ENCODE measurements at places on chromosomes 7 and 10. TPM values are rescaled to one million over a fixed set of nuclear protein-coding genes. Genes with fewer than 3 reads are reported as not detected.

- peak; percentile 88 for DNase-seq
Measured at GRCh38 chr7:11228515-11228914, 254.8 kb downstream of the PHF14 start.

DNA sequence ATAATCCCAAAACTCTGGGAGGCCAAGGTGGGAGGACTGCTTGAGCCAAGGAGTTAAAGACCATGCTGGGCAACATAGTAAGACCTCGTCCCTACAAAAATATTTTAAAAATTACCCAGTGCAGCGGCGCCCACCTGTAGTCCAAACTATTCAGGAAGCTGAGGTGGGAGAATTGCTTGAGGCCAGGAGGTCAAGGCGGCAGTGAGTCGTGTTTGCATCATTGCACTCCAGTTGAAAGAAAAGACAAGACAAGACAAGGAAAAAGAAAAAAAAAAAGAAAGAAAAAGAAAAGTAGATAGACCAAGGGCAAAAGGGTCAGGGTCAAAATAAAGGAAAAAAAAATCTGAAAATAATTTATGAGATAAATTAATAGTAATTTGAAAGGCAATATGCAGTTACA is 5.8 kb downstream of the ANXA7 start:
- no peak for DNase-seq

DNA sequence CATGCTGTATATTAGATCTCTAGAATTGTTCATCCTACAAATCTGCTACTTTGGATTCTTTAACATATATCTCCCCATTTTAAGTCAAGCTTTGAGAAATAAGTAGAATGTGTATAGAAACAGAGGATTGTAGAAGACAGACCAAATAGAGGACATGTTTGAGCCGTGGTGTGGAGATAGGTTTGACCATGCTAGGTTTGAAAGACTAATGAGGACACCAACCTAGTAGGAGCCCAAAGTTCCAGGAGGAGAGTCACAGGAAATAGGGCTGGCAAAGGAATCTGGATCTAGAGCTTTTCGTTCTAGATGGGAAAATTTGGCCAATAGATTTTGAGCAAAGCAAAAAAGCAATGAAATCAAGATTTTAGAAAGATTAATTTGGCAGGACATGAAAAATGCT is 60.5 kb upstream of the TBX20 start:
- no peak for DNase-seq

DNA sequence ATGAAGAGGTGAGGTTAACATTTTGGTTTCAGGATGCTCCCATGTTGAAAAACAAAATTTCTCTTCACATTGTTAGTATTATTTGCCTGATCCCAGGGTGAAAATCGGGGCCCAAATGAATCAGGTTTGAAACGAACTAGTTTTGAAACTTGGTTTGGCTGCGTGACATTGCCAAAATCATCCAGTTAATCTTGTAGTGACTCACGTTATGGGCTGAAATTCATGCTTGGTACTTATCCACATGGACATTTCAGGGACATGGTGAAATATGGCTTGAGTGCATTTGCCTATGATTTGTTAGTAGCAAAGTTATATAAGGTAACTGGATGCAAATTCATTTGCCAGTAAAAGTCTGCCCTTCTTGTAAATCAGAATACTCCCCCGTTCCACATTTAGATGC is 97.3 kb downstream of the CFAP58 start:
- DNase-seq, result no peak

GRCh38 chr7:139108266-139109187 is 993 bp downstream of the ZC3HAV1 start:
- peak; percentile 37 for DNase-seq

- no peak for DNase-seq
Measured at GRCh38 chr7:75971309-75971960, 23.0 kb downstream of the TMEM120A start.

DNA sequence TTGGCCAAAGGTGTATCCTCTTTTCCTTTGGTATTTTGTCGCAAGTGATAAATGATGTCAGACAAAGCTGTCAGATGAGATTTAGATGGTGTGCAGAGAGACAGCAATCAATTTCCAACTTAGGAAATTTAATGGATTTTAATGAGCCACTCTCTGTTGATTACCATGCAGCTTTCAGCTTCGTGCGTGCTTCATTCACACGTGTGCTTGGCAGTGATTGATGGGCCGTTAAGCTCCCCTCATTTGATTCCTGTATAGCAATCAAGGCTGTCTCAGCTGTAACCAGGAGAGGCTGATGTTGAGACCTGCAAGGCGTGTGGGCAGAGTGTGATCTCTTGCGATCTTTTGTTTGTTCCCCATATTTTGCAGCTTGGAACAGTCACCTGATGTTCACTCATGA is 439.6 kb downstream of the CALN1 start:
- no peak for DNase-seq

DNA sequence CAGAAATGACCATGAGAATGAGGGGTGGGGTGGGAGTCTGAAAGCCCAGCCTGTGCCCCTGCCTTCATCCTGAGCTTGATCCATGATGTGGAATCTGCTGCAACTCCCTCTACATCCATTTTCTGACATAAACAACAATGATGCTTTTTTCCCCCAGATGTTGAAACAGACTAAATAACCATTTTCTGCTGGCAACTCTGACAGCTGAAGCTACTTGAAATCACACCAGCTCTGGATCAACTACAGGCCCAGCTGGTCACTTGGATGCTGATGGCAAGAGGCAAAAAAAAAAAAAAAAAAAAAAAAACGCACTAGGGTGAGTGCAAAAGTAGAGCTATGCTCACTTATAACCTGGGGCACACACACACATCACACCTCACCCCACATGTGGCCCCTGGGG is 74.2 kb downstream of the FAM107B start:
- no peak for DNase-seq

- peak; percentile 76 for DNase-seq
Measured at GRCh38 chr10:33193057-33193700, 141.3 kb downstream of the NRP1 start.

DNA sequence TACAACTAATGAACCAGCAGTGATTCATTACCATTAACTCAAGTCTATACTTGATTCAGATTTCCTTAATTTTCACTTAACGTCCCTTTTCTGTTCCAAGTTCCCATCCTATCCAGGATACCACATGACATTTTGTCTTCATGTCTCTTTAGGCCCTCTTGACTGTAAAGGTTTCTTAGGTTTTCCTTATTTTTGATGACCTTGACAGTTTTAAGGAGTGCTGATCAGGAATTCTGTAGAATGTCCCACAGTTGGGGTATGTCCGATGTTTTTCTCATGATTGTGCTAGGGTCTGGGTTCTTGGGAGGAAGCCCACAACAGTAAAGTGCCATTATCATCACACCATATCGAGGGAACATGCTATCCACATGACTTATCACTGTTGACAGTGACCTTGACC is 162.7 kb downstream of the PTPN20 start:
- DNase-seq, result no peak

Gene PIP
- total RNA-seq, result not detected

Gene INMT
- 50.2 TPM for total RNA-seq
